Activated CD4-positive, alpha-beta T cell treated with anti-CD3 and anti-CD28 coated beads, Interleukin-2, Interleukin-6, amounts not matched to agents 100 ng/mL and 50 ng/mL, durations not matched to agents 16 hours and 8 hours (primary cell): ENCODE measurements at places on chromosomes 11 and 22.
A peak's percentile ranks its signal among the peaks of the same experiment; 100 is the strongest.

- no peak for DNase-seq
Observed at GRCh38 chr11:62018981-62019664, 51.7 kb upstream of the FTH1 start.

GRCh38 chr11:109350091-109350490, 71.9 kb upstream of the C11orf87 start:
- no peak for DNase-seq

- no peak for DNase-seq
Observed at GRCh38 chr11:16169956-16170847, 186.1 kb downstream of the SOX6 start.

DNA sequence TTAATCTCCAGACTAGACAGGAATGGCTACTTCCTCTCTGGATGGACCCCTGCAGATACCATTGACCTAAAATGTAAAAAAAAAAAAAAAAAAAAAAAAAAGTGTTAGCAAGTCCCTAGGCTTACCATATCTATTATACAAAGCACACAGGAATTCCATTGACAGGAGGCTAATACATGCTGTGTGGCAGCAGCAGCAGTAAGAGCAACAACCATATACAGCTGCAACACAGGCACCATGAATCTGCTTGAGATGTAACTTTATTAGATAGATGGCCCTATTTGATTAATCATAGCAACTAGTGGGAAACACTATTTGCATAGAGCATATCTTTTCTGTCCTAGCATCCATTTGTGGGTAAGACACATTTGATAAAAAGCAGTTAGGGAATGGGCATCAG, 1447.1 kb downstream of the FAM181B start:
- DNase-seq: no peak

DNA sequence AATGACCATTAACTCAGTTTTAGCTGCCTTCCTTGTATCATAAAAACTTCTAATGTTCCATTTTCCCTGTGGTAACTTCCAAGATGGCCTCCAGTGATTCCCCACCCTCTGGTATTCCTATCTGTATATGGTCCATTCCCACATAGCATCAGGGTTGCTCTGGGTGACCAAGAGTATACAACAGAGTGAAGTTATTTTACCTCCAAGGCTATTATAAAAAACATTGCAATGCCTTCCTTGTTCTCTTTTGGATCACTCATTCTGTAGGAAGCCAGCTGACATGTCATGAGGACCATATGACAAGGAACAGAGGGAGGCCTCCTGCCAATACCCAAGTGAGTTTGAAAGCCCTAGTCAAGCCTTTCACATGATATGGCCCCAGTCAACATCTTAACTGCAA, 30.1 kb downstream of the ZNF280B start:
- DNase-seq: no peak

GRCh38 chr11:6705905-6706535, 22.9 kb upstream of the MRPL17 start:
- peak; percentile 52 for DNase-seq

DNA sequence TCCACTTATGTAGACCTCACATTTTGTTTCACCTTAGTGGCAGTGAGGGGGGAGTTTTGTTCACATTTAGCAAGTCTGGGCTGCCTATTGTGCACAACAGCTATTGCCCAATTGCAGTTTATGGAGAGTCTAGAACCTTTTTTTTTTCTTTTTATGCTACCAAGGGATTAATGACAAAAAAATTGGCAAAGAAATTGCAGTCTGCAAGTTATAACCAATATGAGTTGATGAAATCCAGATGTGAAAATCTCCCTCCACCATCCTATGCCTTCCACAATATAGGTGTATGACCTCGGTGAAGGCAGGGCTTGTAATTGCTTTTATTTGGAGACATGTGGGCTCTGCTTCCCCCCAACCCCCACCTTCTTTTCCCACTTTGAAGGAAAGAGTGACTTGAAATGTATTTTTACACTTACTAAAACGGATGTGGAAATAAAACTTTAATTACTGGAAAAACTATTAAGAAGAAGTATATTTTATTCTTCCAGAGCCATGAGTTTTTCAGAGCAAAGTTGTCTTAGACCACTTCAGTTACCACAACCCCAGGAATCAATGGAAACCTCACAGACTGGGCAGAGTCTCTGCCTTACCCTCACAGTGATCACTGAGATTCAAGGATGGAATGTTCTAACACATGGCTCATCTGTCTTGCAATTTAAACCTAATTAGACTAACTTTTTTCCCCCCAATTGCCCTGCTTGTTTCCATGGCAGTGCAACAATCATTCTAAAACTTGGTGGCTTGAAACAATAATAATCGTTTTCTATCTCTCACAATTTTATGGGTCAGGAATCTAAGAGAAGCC, 120.8 kb upstream of the SLC5A12 start:
- no peak for DNase-seq

GRCh38 chr11:20310596-20311394, 52.7 kb upstream of the HTATIP2 start:
- DNase-seq: no peak

GRCh38 chr22:32880505-32880892, 79.0 kb downstream of the TIMP3 start:
- no peak for DNase-seq

DNA sequence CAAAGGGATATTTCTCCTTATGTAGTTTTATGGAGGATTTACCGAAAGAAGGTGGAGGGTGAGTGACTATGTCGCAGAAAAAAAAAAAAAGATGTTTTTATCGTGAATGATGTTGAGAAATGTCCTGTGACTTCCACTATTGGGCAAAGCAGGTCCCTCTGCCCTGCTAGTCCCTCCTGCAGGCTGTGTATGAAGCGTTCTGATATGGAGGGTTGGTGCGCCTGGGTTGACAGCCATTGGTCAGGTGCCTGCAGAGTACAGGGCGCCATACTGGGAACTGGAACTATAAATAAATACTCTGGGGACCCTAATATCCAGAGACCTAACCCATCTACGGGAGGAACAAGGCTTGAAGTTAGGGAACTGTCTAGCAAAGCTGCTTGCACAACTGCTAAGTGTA, 1.5 kb downstream of the IL17RA start:
- no peak for DNase-seq

DNA sequence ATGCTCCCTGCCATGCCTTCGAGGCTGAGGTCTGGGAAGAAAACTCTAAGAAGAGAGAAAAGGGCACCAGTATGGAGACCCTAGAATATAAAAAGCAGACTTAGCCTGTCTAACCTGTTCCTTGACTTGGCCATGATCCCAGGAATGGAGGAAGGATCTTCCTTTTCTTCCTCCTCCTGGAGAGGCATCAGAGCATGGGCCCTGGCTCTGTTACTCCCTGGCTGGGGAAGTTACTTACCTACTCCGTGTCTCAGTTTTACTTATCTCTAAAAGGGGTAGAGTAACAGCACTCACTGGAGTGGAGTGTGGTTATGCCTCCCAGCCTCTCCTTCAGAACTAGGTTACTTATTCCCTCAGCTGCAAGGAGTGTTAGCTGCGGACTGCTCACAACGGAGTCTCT, 55.2 kb upstream of the PHF21A start:
- no peak for DNase-seq
